ENCODE measurements at places on chromosomes 3 and 15. TPM values are rescaled to one million over a fixed set of nuclear protein-coding genes. Genes with fewer than 3 reads are reported as not detected.

ARL14 gene
- total RNA-seq, result not detected

CYP8B1 gene
- total RNA-seq, result not detected

DNA sequence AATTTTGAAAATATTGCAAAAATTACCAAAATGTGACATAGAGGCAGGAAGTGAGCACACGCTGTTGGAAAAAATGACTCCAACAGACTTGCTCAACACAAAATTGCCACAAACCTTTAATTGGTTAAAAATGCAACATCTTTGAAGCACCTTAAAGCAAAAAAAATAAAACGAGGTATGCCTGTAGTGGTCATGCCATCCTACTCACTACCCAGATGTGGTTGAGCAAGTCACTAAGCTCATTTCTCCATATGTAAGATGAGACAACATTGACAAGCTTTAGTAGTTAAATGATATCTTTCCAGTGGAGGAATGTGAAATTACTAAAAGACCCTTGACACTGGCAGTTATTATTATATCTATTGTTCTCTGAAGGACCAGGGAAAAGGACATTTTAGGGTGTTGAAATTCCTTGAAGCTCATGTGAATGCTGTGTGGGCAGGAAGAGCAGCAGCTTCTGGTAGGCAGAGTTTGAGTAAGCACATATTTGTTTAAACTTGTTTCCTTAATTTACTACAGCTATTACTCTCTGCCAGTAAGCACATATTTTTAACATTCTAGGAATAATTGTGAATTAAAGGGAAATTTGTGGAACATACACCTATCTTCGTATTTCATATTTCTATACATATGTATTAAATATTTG is 131.6 kb upstream of the P2RY1 start:
- H3K27ac ChIP-seq, result no peak overlapping the region
- no peaks in the 10 kb centered on the region for H3K4me1 ChIP-seq
- no peaks in the 10 kb centered on the region for H3K36me3 ChIP-seq

DNA sequence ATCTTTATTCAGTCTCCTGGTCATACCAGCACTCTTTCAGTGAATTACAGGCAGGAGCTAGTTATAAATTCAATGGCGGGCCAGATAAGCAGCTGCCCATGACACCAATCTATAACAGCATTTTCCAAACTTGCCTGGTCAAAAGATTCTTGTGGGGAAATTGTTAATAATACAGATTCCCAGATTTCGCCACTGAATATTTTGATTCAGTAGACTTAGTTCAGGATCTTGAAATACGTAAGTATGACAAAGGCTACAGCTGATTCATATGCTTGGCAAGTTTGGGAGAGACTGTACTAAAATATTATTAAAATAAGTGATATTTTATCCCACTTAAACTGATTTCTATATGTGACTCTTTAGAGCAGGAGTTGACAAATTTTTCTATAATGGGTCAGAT is 119.3 kb downstream of the TMCO5A start:
- H3K36me3 ChIP-seq, result no peaks in the 10 kb centered on the region
- H3K27me3 ChIP-seq, result no peaks in the 10 kb centered on the region
- no peak for DNase-seq
- no peak overlapping the region for H3K27ac ChIP-seq
- no peak overlapping the region for H3K4me3 ChIP-seq

DNA sequence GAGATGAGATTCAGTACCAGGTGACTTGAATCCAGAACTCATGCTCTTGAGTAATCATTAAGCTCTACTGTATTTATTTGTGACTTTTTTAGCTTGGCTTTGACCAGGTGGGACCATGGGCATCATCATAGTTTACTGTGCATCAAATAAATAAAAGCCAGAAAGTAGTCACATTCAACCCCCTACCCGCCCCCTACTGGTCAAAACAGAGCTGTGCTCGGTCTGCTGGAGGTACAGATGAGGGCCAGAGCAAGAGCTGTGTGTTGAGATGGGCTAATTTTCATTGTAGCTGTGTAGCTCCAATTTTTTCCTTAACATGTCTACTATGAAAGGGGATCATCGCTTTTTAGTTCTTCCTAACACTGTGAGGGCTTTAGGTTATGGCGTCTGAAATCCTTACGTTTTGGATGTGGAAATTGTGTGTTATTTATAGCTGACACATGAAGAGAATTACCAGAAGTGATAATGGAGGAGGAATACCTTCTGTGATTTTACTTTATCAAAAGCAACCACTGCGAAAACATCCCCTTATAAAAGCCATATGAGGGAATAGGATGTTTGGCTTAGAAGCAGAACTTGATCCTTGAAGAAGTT is 375.1 kb downstream of the PTPRG start:
- no peak for DNase-seq
- H3K27me3 ChIP-seq, result no peaks in the 10 kb centered on the region
- no peak overlapping the region for H3K4me3 ChIP-seq
- no peaks in the 10 kb centered on the region for H3K36me3 ChIP-seq
- no peaks in the 10 kb centered on the region for H3K4me1 ChIP-seq
- no peak overlapping the region for H3K27ac ChIP-seq

DNA sequence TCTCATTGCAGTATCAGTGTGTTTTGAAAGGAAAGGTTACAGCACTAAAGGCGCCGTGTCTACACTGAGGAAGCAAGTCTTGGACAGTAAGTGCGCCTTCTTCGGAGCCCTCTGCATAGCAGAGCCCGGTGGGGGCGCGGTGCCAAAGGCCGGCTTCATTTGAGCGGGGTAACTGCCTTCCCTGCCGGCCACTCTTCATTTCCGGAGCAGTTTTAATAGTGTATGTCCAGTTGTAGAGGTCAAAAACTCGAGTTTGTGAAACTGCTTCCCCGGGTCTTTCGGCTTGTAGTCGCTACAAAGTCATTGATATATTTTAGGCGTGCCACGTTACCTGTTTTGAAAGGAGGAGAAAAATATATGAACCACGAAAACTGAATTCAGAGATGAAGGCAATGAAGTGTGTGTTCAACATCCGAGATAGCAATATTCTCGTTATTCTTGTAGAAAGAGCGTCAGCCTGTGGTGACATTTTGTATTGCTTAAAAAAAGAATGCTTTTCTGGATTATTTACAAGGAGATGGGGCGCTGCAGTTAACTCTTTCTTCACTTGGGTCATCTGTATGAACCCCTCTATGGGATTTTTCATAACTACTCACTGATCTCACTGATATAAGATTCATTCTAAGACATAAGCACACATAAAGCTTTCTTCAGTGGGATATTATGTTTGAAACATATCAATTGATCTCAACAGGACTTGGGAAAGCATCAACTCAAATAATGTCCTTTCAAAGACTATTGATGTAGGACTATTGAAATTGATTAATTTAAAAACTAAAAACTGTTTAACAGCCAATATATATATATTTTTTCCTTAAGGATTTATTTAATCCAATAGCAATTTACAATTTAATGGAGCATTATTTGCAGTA is 3.0 kb downstream of the ALCAM start:
- H3K4me1 ChIP-seq, result no peaks in the 10 kb centered on the region
- H3K36me3 ChIP-seq, result no peaks in the 10 kb centered on the region
- peak overlapping the region; percentile 86 for H3K27ac ChIP-seq
- H3K4me3 ChIP-seq, result peak overlapping the region; percentile 70

DNA sequence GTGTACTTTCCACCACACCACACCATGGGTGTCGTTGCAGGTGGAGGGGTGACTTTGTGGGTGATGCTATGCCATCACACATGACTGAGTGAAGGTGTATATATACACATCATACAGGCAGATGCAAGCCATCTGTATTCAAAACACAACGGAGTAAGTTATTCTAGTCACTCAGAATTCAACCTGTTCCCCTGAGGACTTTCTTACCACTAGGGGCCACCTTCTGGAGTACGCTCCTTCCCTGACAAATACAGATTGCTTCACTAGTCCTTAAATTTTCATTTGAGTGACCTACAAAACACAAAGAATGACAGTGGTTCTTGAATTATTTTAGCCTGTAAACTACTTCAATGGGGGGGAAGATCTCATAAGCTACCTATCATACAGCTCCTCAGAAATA is 52.8 kb upstream of the NTRK3 start:
- no peaks in the 10 kb centered on the region for H3K36me3 ChIP-seq
- H3K4me1 ChIP-seq, result no peaks in the 10 kb centered on the region
- H3K27ac ChIP-seq, result no peak overlapping the region
- no peak for DNase-seq

PEX5L gene
- total RNA-seq, result 1.1 TPM

GRCh38 chr15:67127965-67128364 is 62.6 kb downstream of the SMAD3 start:
- no peak overlapping the region for H3K27ac ChIP-seq
- no peak for DNase-seq
- peaks cover 8% of the 10 kb centered on the region for H3K4me1 ChIP-seq
- no peaks in the 10 kb centered on the region for H3K36me3 ChIP-seq
- H3K4me3 ChIP-seq, result no peak overlapping the region

ALDH1A2 gene
- 8.2 TPM for total RNA-seq

GRCh38 chr3:3081381-3082233 is 28.6 kb downstream of the IL5RA start:
- H3K27ac ChIP-seq, result no peak overlapping the region
- DNase-seq, result no peak
- no peak overlapping the region for H3K4me3 ChIP-seq
- no peaks in the 10 kb centered on the region for H3K36me3 ChIP-seq
- H3K27me3 ChIP-seq, result no peaks in the 10 kb centered on the region

DNA sequence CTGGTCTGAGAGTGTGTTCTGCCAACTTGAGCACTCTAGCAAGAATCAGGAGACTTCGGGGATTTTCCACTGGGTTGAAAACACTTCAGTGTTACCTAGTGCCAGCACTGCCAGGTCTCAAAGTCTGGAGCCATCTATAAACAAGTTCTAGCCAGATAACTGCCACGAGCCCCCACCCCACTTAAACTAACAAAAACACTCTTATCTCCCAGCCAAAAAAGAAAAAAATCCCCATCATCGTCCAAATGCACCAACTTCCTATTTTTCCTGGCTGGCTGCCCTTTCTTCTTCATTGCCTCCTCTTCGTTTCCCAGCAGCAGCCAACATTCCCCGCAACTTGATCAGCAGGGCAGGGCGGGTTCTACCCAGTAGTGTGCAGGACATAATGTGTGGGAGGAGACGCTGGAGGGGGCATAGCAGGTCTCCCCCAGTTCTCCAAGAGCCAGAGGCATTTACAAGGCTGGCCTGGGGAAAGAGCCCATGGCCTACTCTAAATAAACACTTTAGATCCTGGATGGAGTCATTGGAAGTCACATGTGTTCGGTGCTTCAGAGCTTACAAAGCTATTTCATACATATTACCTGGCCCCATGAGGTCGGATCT is 29.5 kb downstream of the C2CD4B start:
- no peak overlapping the region for H3K27ac ChIP-seq
- DNase-seq, result peak; percentile 53
- no peaks in the 10 kb centered on the region for H3K27me3 ChIP-seq
- no peaks in the 10 kb centered on the region for H3K36me3 ChIP-seq
- H3K4me1 ChIP-seq, result no peaks in the 10 kb centered on the region

GRCh38 chr15:56042982-56043980 is 49.9 kb upstream of the NEDD4 start:
- H3K27me3 ChIP-seq, result no peaks in the 10 kb centered on the region
- no peaks in the 10 kb centered on the region for H3K36me3 ChIP-seq
- no peak overlapping the region for H3K4me3 ChIP-seq
- no peaks in the 10 kb centered on the region for H3K4me1 ChIP-seq

- no peaks in the 10 kb centered on the region for H3K36me3 ChIP-seq
- H3K27ac ChIP-seq, result no peak overlapping the region
- DNase-seq, result no peak
- H3K27me3 ChIP-seq, result no peaks in the 10 kb centered on the region
- no peak overlapping the region for H3K4me3 ChIP-seq
- H3K4me1 ChIP-seq, result no peaks in the 10 kb centered on the region
These were observed 199.8 kb upstream of the ALCAM start for GRCh38 chr3:105166893-105167292.

DNA sequence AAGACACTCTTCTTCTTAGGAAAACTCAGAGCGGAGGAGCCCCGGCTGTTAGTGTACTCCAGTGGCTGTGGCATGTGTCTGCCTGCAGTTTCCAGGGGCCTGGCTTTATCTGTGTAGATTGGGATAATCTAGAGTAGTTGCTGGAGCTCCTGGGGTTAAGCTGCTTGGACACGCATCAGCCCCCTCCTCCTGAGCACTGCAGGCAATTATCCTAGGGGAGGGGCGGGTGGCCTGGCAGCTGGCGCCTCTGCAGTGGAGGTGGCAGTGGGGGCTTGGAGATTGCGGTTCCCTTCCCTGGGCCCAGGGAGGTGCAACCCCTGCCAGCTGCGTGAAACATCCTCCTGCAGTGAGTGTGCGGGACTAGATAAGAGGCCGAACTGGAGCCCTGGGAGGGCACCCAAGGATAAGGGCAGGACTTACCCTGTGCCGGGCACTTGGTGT is 68.2 kb downstream of the EFCAB12 start:
- no peaks in the 10 kb centered on the region for H3K36me3 ChIP-seq
- no peak overlapping the region for H3K4me3 ChIP-seq
- H3K4me1 ChIP-seq, result no peaks in the 10 kb centered on the region
- no peak overlapping the region for H3K27ac ChIP-seq
- DNase-seq, result no peak
- no peaks in the 10 kb centered on the region for H3K27me3 ChIP-seq

DNA sequence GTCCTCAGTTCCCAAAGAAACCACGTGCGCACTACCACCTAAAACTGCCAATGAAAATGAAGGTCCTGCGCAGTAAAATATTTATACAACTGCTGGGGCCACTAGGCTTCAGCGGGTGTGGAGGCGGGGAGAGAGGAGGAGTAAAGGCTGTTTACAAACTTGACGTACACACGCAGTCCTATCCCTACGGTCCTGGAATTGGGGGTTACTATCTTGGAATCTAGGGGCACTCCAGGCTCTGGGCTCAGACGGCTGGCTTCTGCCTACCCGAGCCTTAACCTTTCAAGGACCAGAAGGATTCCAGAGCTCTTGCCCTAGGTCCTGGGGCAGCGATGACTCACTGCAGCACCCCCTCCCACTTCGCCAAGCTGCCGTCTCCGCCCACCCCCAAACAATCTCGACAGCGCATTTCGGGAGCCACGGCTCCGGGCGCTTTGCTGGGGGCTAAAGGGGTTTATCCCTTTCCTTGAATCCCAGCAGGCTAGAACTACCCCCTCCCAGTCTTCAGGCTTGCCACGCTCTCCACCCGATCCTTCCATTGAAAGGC is 3.0 kb downstream of the ADAMTS9 start:
- H3K36me3 ChIP-seq, result no peaks in the 10 kb centered on the region
- H3K4me1 ChIP-seq, result no peaks in the 10 kb centered on the region
- peak; percentile 58 for DNase-seq
- H3K27me3 ChIP-seq, result no peaks in the 10 kb centered on the region

GRCh38 chr3:167736264-167736787 is 805 bp downstream of the SERPINI1 start:
- no peak for DNase-seq
- H3K4me1 ChIP-seq, result no peaks in the 10 kb centered on the region
- no peak overlapping the region for H3K27ac ChIP-seq
- no peaks in the 10 kb centered on the region for H3K27me3 ChIP-seq

CD276 gene
- total RNA-seq, result 75.0 TPM

DNA sequence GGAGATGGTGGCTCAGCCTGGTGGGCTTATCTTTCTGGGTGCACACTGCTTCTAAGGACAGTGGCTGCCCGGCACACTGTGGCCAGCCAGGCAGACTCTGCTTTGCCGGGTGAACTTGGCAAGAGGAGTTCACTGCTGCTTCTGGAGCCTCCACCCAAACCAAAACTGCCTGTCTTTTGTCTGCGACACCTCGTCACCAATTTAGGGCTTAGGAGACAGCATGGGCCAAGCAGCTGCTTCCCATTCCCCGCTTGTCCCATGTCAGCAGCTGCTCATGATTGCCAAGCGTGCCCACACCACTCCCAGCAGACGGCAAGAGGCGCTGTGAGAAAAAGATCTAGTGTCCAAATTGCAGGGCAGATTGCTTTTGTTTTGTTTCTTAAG is 57.3 kb downstream of the LSM3 start:
- no peaks in the 10 kb centered on the region for H3K4me1 ChIP-seq
- no peaks in the 10 kb centered on the region for H3K36me3 ChIP-seq
- no peaks in the 10 kb centered on the region for H3K27me3 ChIP-seq
- no peak for DNase-seq
- no peak overlapping the region for H3K27ac ChIP-seq
- no peak overlapping the region for H3K4me3 ChIP-seq
